ENCODE measurements at places on chromosomes 12 and 14. TPM values are rescaled to one million over a fixed set of nuclear protein-coding genes. Genes with fewer than 3 reads are reported as not detected.
A peak's percentile ranks its signal among the peaks of the same experiment; 100 is the strongest.

DNA sequence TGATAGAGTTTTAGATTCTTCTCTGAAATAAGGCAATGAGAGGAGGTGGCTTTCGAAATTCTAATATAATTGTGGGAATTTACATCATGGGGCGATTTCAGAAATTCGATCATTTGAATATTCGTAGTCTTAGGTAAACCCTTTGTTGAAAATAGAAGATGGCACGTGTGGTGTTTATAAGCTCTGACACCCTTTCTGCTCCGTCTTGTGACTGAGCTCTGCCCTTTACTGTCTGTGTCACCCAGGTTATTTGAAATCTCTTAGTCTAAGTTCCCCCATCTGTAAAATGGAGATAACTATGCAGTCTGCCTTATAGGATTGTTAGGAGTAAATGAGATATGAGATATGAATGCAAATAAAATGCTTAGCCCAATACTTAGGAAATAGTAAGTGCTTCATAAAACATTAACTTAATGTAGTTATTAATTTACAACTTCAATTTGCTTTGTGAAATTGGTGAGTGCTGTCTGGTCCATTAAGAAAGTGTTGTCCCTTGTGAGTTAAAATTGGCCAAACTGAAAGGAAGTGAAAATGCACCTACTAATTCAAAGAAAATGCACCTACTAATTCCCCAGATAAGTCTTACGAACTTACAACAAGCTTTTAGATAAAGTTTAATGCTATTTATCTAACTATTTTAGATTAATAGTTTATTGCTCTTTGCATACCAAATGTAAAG is 1.5 kb downstream of the BMAL2 start:
- peaks cover 4% of the 10 kb centered on the region for H3K36me3 ChIP-seq
- peak overlapping the region; percentile 86 for H3K4me3 ChIP-seq
- H3K27me3 ChIP-seq = no peaks in the 10 kb centered on the region
- H3K4me1 ChIP-seq = peaks cover 53% of the 10 kb centered on the region
- peak overlapping the region; percentile 82 for H3K27ac ChIP-seq

DNA sequence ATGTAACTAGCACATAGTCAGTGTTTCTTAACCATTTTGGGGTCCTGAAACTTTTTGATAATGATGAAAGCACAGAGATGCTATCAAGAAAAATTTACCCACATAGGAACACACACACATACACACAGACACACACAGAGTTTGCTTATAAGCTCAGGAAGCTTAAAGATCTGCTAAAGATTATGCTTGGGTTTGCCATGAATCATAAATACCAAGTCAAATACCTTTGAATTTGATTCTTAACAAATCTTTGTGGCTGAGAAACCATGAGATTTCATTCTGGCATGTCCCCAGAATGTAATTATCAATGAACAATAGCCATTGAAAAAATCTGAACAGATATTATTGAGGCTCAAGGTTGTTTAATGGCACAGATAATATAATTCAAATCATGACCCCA is 89.2 kb downstream of the NTS start:
- H3K27me3 ChIP-seq = no peaks in the 10 kb centered on the region
- H3K27ac ChIP-seq = no peak overlapping the region
- no peak overlapping the region for H3K4me3 ChIP-seq
- H3K36me3 ChIP-seq = no peaks in the 10 kb centered on the region
- no peak for DNase-seq

- no peak for DNase-seq
- no peaks in the 10 kb centered on the region for H3K36me3 ChIP-seq
- H3K27ac ChIP-seq = no peak overlapping the region
- no peaks in the 10 kb centered on the region for H3K4me1 ChIP-seq
- peaks cover 80% of the 10 kb centered on the region for H3K27me3 ChIP-seq
- H3K4me3 ChIP-seq = no peak overlapping the region
These were observed 28.7 kb downstream of the NELL2 start for GRCh38 chr12:44847403-44847802.

- H3K4me3 ChIP-seq = no peak overlapping the region
- no peaks in the 10 kb centered on the region for H3K4me1 ChIP-seq
- DNase-seq = peak; percentile 22
- no peak overlapping the region for H3K27ac ChIP-seq
- H3K27me3 ChIP-seq = no peaks in the 10 kb centered on the region
- peaks cover 97% of the 10 kb centered on the region for H3K36me3 ChIP-seq
These were observed 6.8 kb downstream of the PARP2 start for GRCh38 chr14:20350282-20350681.

DNA sequence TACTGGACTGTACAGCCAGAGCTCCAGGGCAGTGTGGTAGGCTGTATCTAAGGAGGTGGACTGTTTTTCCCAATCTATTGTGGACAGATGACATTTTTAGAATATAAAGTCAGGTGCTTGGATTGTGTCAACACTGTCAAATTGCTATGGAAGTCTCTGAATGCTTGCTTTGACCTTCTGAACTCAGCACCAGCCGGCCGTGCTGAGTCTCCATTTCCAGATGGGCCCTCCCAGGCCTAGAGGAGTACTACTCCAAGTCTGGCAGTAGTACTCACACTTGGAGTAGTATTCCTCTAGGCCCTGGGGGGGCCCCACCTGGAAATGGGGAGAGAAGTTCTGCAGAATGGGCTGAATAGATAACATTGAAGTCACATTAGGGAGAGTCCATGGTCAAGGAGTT is 16.2 kb upstream of the KCNK13 start:
- no peak overlapping the region for H3K27ac ChIP-seq
- peaks cover 10% of the 10 kb centered on the region for H3K36me3 ChIP-seq
- H3K4me1 ChIP-seq = no peaks in the 10 kb centered on the region
- no peak overlapping the region for H3K4me3 ChIP-seq
- DNase-seq = no peak

DNA sequence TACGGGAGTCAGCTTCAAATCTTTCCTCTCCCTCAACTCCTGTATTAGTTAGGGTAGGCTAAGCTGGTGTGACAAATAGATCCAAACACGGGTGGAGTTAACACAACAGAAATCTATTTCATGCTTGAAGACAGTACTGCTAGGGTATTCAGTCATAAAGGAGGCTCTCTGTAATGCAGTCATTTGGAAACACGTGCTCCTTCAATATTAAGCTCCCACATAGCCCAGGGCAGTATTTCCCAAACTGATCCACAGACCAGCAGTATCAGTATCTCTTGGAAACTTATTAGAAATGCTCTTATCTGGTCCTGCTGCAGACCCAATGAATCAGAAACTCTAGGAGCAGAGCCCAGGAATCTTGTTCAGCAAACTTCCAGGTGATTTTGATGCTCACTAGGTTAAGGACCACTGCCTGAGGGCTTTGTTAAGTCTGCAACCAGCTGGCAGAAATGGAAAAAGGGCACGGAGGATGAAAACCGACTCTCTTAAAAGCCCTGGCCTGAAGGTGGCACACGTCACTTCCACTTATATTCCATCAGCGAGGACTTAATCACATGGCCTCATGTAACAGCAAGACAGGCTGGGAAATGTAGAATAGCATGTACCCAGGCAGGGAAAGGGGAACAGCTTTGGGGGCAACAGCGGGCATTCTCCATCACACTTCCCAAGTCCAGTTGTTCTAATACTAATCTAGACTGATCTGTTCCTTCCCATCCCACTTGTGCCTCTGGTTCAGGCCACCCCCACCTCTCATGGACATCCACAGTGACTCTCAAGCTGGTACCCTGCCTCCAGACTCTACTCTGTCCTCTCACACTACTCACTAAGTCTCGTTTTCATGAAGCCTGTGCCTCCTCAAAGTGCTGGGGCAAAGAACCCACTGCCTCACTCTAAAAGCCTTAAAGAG is 38.2 kb upstream of the RIC8B start:
- no peaks in the 10 kb centered on the region for H3K4me1 ChIP-seq
- H3K27me3 ChIP-seq = no peaks in the 10 kb centered on the region
- H3K27ac ChIP-seq = no peak overlapping the region
- no peaks in the 10 kb centered on the region for H3K36me3 ChIP-seq
- DNase-seq = no peak

DNA sequence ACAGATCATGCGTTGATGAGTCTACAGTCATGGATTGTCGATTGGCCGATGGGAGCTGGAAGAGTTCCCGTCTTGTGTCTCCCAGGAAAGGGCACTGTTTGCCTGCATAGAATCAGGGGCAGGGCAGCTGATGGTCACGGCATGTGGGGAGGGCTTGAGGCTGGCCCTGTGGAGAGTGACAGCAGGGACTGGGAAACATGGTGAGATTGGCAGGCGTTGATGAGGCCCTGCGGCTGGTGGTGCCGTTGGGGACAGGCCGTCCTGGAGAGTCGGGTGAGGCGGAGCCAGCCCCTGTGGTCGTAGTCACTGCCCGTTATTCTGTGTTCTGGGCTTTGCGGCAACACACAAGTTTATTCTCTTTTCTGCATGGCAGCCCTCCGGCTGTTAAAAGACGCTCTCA is 52.9 kb downstream of the TECPR2 start:
- H3K27me3 ChIP-seq = no peaks in the 10 kb centered on the region
- peaks cover 9% of the 10 kb centered on the region for H3K36me3 ChIP-seq
- H3K4me1 ChIP-seq = no peaks in the 10 kb centered on the region
- H3K4me3 ChIP-seq = no peak overlapping the region

DNA sequence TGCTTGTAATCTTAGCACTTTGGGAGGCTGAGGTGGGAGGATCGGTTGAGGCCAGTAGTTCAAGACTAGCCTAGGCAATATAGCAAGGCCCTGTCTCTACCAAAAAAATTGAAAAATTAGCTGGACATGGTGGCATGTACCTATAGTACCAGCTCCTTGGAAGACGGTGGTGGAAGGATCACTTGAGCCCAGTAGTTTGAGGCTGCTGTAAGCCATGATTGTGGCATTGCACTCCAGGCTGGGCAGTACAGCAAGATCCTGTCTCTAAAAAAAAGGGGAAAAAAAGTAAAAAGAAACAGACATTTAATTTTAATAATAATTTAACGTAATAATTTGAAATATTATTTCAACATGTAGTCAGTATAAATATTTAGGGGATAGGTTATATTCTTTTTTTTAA is 16.1 kb downstream of the MON2 start:
- H3K4me1 ChIP-seq = peaks cover 12% of the 10 kb centered on the region
- no peak for DNase-seq
- no peak overlapping the region for H3K4me3 ChIP-seq
- H3K27me3 ChIP-seq = no peaks in the 10 kb centered on the region

- no peaks in the 10 kb centered on the region for H3K4me1 ChIP-seq
- H3K27ac ChIP-seq = no peak overlapping the region
- DNase-seq = no peak
- H3K36me3 ChIP-seq = no peaks in the 10 kb centered on the region
These were observed 97.8 kb downstream of the ETNK1 start for GRCh38 chr12:22722779-22723178.

DNA sequence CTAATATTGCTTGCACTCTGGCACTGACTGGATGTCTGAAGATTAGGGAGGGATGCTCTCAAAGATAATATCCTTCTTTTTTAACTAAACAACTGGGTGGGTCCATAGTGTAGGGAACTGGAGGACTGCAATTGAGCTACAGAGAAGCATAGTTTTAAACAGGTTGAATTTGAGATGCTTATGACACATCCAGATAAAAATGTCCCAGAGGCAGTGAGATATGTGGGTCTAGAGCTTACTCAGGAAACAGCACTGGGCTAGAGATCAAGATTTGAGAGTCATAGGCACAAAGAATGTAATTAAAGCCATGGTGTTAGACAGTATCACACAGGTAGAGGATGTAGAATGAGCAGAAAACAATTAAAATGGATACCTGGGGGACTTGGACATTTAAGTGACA is 198.4 kb downstream of the NELL2 start:
- no peaks in the 10 kb centered on the region for H3K4me1 ChIP-seq
- no peaks in the 10 kb centered on the region for H3K27me3 ChIP-seq
- DNase-seq = no peak
- H3K36me3 ChIP-seq = no peaks in the 10 kb centered on the region
- H3K27ac ChIP-seq = no peak overlapping the region

GRCh38 chr12:83057436-83057835 is 370.7 kb downstream of the TMTC2 start:
- H3K4me1 ChIP-seq = no peaks in the 10 kb centered on the region
- no peak overlapping the region for H3K27ac ChIP-seq
- H3K4me3 ChIP-seq = no peak overlapping the region
- DNase-seq = no peak

- peaks cover 89% of the 10 kb centered on the region for H3K36me3 ChIP-seq
- peaks cover 24% of the 10 kb centered on the region for H3K4me1 ChIP-seq
- no peaks in the 10 kb centered on the region for H3K27me3 ChIP-seq
- H3K4me3 ChIP-seq = no peak overlapping the region
- no peak for DNase-seq
These were observed 8.1 kb downstream of the ATP2A2 start for GRCh38 chr12:110289044-110289710.

DNA sequence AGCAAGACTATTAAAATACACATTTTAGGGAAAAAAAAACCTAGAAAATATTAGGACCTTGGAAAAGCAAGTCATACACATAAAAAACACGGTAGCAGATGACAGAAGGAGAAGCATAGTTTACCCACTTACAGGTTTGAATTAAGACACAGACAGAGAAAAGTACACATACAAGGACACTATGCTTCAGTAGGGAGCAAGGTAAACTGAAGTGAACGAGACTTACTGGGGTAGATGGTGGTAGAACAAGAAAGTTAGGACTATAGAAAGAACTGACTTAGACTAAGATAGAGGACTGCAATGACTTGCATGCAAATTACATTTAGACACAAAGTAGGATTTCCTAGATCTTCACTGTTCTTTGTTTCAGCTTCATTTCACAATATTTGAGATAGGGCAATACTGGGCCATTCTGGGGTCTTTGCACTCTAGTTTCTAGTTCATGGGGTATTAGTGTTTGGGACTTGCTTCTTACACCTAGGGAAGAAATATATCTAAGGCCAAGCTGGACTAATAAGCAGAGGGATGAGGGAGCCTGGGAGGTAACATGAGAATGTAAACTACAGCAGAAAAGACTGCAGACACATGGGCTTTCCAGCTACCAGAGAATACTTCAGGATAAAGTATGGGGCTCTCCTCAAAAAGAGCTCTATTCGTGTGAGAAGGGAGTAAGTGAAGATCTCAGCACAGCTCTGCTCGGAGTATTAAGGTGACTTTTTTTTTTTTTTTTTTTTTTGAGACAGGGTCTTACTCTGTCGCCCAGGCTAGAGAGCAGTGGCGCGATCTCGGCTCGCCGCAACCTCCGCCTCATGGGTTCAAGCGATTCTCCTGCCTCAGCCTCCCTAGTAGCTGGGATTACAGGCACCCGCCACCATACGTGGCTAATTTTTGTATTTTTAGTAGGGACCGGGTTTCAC is 27.7 kb upstream of the STAC3 start:
- H3K27ac ChIP-seq = no peak overlapping the region
- no peak overlapping the region for H3K4me3 ChIP-seq
- H3K4me1 ChIP-seq = peaks cover 14% of the 10 kb centered on the region
- H3K27me3 ChIP-seq = no peaks in the 10 kb centered on the region
- peaks cover 91% of the 10 kb centered on the region for H3K36me3 ChIP-seq

GRCh38 chr12:47819138-47819895 is 386 bp downstream of the HDAC7 start:
- H3K4me1 ChIP-seq = peaks cover 73% of the 10 kb centered on the region
- H3K27me3 ChIP-seq = no peaks in the 10 kb centered on the region
- H3K36me3 ChIP-seq = no peaks in the 10 kb centered on the region
- no peak for DNase-seq
- H3K4me3 ChIP-seq = peak overlapping the region; percentile 98

- no peaks in the 10 kb centered on the region for H3K4me1 ChIP-seq
- H3K4me3 ChIP-seq = no peak overlapping the region
These were observed 528.9 kb downstream of the TMEM121 start for GRCh38 chr14:106055289-106055688.

The PCNX4 gene
- 63.3 TPM for total RNA-seq

The KLHL33 gene
- 0.14 TPM for total RNA-seq

The RNASE1 gene
- not detected for total RNA-seq

The RD3L gene
- total RNA-seq = not detected

The RPGRIP1 gene
- total RNA-seq = not detected

The A2ML1 gene
- not detected for total RNA-seq

Measured in MCF 10A (cell line).